Renal cortical epithelial cell (primary cell): ENCODE measurements at places on chromosomes 3 and 15. TPM values are rescaled to one million over a fixed set of nuclear protein-coding genes. Genes with fewer than 3 reads are reported as not detected.

- DNase-seq: peak; percentile 13
These were observed 105.2 kb downstream of the RPLP1 start for GRCh38 chr15:69557707-69558409.

DNA sequence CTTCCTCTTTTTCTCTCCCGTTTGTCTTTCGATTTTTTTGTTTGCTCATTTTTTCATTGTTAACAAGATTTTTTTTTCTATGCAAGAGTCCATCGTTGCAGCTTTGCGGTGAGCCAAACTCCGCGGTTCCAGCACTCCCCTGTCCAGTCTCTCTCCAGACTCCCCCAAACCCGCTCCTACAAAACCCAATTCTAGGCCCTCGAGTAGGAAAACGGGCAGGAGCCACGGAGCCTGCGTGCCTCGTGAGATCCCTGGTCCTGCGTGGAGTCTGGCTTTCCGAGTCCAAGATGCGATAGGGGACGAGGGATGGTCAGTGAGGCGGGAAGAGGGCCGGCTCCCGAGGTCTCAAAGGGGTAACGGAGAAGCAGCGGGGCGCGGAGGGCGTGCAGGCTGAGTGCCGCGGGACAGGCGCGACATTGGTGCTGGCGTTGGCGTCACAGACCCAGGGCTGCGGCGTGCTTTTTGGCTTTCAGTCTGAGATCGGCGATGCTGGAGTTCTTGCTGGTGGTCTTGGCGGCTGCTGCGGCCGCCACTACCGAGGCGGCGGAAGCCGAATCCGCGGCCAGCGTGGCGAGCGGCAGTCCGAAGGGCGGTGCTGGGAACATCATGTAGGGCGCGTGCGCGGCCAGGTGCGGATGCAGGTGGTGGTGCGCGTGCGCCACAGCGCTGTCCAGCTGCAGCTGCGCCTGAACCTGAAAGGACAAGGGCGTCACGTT lies 8.5 kb downstream of the SHOX2 start:
- peak; percentile 65 for DNase-seq

Gene C3orf20
- total RNA-seq: not detected in 2 replicates

Gene ATP2B2
- under 0.01 TPM in 1 of 2 replicates, not detected in the other for total RNA-seq

Gene SLC28A1
- total RNA-seq: 0.15 TPM in 1 of 2 replicates, not detected in the other

DNA sequence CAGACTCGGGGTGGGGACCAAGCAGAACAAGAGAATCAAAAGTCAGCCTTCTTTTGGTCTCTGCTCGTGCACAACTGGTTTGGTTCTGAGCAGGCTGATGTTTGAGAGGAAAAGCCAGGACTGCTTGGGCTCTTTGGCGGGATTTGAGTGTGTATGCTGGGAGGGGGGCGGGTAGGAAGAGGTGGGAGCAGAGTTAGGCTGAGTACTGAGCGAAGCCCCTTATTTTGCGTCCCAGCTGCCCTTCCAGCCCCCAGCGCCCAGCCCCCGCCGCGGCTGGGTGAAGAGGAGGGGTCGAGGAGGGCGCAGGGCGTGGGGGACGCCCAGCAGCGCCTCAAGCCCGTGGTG lies 153.5 kb upstream of the GOLIM4 start:
- no peak for DNase-seq

GRCh38 chr15:96066126-96066525 lies 264.4 kb upstream of the NR2F2 start:
- DNase-seq: no peak

DNA sequence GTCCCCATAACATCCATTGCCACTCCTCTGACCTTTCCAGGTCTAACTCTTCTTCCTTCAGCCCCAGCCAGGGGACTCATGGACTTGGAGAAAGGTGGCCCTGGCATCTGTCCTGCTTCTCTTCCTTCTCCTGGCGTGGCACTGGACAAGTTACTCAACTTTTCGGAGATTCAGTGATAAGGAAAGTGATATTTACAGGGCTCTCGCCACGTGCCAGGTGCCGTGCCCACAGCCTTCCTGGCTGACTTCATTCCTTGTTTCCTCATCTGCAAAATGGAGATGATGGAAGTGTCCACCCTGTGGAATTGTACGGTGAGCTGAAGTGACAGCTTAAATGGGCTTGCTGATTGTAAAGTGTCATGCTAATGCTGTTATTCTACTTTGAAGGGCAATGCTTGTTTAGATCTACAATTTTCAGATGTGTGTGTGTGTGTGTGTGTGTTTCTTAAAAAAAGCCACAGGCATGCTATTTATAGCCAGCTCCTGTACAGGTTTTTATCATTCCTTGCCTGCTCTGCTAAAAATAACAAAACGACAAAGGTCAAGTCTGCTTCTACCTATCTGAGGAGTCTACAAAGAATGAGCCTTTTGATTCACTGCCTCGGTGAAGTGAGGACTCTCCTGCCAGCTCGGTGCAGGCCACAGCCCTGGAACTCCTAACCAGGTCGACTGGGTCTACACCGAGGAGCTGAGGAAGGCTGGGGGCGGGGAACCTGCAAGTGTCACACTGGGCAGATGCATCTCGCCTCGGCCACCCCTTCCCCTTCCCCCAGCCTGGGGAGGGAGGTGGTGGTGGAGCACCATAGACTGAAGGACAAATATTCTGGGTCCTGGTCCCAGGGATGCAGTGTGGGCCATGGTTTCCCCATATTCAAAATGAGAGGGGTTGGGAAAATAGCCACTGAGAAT lies 11.4 kb upstream of the ATP2B2 start:
- DNase-seq: no peak

DNA sequence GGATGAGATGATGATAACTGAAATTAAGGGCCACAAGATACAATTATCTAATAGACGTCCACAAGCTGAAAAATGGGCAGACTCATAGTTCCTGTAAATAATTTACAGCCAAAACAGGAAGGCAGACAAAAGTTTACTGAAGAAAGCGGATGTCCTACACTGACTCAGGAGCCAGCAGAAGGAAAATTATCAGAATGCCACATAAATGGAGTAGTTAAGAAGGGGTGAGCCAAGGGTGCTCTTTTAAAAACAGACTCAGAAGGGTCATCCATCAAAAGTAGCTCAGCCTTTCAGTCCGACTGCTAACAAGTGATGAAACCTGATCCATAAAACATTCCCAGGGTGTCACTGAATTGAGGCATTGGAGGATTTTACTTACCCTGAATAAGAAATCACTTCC lies 39.8 kb downstream of the TUSC7 start:
- DNase-seq: no peak

Gene CIB1
- total RNA-seq: 44.6 and 45.6 TPM in 2 replicates

GRCh38 chr15:95448531-95449229 lies 881.8 kb upstream of the NR2F2 start:
- peak; percentile 49 for DNase-seq

- DNase-seq: no peak
These were observed 611 bp upstream of the USP19 start for GRCh38 chr3:49121132-49121736.

Gene A4GNT
- total RNA-seq: not detected in 2 replicates

DNA sequence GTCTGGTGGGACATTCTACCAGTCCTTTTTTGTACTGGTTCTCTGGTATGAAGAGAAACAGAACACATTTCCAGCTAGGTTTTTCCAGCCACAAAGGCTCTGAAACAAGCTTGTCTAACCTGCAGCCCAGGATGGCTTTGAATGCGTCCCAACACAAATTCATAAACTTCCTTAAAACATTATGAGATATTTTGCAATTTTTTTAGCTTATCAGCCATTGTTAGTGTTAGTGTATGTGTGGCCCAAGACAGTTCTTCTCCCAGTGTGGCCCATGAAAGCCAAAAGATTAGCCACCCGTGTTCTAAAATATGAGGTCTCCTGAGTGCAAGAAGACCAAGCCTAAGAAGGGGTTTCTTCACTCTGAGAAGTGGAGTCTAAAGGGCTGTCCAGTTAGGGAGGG lies 18.4 kb upstream of the TIMP4 start:
- no peak for DNase-seq

DNA sequence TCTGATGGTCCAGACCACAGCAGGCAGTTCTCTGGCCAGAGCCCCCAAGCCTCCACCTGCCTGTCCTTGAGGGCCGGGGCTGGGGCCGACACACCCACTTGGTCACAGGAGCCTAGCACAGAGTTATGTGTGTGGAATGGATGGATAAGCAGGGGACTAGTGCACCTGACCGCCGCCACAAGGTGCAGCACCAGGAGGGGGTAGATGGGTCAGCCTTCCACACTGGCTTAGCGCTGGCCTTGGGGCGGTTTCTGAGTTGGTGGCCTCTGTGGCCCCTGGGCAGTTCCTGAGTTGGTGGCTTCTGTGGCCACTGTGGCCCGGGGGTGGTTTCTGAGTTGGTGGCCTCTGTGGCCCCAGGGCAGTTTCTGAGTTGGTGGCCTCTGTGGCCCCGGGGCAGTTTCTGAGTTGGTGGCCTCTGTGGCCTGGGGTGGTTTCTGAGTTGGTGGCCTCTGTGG lies 75.8 kb downstream of the FBLN2 start:
- DNase-seq: no peak

GRCh38 chr15:74050556-74051234 lies 31.7 kb downstream of the GOLGA6A start:
- DNase-seq: no peak

- no peak for DNase-seq
These were observed 2.0 kb upstream of the SLC24A1 start for GRCh38 chr15:65619626-65620290.

Gene LYZL4
- not detected in 2 replicates for total RNA-seq

Gene ALPK3
- 16.0 and 79.8 TPM in 2 replicates for total RNA-seq

Gene ISL2
- 0.05 and 0.87 TPM in 2 replicates for total RNA-seq

GRCh38 chr3:102144063-102144462 lies 290.8 kb upstream of the ZPLD1 start:
- no peak for DNase-seq

DNA sequence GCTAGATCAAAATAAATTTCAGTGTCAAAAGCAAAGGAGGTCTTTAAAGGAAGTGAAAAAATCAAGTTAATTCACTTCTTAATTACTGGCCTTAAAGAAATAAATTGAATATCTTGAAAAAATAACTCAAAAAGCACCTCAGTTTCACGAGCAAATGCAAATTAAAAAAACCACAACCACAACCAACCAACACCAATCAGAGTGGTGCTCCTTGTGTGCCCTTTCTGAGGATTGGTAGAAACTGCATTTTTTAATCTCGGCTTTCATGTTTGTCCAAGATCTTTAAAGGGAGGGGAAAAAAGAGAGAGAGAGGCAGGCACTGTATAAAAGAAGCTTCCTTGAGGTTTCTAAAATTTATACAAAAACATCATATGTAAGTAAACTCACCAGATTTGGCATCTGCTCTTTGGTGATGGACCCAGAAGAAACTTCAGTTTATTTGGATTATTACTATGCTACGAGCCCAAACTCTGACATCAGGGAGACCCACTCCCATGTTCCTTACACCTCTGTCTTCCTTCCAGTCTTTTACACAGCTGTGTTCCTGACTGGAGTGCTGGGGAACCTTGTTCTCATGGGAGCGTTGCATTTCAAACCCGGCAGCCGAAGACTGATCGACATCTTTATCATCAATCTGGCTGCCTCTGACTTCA lies at the start of gene GPR15:
Gene GPR15 (plus strand): TSS at position 357 of the 653 bp plus-strand sequence. CDS start 56 bp downstream, at position 413.
- DNase-seq: no peak

Gene LDHAL6B
- total RNA-seq: not detected in 2 replicates

- no peak for DNase-seq
These were observed 52.3 kb downstream of the ADAM10 start for GRCh38 chr15:58697220-58697619.

Gene GNB4
- total RNA-seq: 42.0 and 51.1 TPM in 2 replicates

DNA sequence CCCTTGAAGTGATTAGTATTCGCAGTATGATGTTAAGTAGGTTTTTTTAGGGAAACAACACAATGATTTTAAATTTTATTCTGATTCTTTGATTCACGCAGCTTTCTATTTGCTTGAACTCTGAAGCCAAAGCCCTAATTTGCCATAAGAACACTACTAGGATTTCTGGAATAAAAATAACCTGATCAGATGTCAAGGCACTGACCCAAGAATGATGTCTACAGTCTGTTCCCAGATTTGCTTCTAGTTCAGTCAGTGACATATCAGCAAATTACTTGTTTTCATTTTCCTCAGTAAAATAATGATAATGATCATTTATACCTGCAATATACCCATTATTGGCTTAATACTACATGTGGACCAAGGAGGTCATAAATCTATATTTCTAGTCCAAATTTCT lies 179.5 kb upstream of the EIF1B start:
- no peak for DNase-seq

DNA sequence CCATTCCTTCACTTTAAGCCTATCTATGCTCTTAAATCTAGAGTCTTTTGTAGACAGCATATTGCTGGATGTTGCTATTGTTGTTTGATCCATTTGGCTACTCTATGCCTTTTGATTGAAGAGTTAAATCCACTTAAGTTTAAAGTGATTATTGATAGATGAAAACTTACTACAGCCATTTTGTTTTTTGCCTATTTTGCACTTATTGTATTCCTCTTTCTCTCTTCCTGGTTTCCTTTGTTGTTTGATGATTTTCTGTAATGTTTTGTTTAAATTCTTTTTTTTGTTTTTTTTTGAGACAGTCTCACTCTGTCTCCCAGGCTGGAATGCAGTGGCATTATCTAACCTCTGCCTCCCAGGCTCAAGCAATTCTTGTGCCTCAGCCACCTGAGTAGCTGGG lies 19.8 kb downstream of the IQCF6 start:
- DNase-seq: no peak
